IMR-90 (cell line): ENCODE measurements at places on chromosomes 7 and 10.

- peak; percentile 18 for DNase-seq
Measured at GRCh38 chr10:90849956-90850749, 7.7 kb downstream of the HTR7 start.

- DNase-seq, result no peak
Measured at GRCh38 chr7:371779-372545, 82.0 kb downstream of the FOXL3 start.

GRCh38 chr7:154857728-154858681, 144.9 kb downstream of the PAXIP1 start:
- DNase-seq, result no peak

- no peak for DNase-seq
Measured at GRCh38 chr7:17709127-17709526, 231.2 kb downstream of the SNX13 start.

GRCh38 chr10:97644936-97645335, 4.5 kb downstream of the PI4K2A start:
- DNase-seq, result no peak

- no peak for DNase-seq
Measured at GRCh38 chr10:15879663-15880062, 19.4 kb upstream of the MINDY3 start.

DNA sequence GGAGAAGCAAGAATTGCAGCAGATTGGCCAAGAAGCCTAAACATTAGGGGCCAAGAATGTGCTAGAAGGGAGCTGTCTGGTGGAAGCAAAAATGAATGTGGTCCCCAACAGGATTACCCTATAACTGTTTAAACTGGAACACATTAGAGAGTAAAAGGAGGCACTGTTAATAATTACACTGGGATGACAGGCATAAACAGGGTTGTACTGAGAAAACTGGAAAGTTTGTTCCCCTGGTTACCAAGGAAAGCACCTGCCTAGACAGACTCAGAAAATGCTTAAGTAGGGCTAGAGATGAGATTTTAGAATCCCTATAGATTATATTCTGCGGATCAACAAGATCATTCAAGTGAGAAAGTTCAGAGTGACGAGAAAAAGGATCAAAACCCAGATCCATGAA, 100.8 kb downstream of the CTTNBP2 start:
- DNase-seq, result no peak

DNA sequence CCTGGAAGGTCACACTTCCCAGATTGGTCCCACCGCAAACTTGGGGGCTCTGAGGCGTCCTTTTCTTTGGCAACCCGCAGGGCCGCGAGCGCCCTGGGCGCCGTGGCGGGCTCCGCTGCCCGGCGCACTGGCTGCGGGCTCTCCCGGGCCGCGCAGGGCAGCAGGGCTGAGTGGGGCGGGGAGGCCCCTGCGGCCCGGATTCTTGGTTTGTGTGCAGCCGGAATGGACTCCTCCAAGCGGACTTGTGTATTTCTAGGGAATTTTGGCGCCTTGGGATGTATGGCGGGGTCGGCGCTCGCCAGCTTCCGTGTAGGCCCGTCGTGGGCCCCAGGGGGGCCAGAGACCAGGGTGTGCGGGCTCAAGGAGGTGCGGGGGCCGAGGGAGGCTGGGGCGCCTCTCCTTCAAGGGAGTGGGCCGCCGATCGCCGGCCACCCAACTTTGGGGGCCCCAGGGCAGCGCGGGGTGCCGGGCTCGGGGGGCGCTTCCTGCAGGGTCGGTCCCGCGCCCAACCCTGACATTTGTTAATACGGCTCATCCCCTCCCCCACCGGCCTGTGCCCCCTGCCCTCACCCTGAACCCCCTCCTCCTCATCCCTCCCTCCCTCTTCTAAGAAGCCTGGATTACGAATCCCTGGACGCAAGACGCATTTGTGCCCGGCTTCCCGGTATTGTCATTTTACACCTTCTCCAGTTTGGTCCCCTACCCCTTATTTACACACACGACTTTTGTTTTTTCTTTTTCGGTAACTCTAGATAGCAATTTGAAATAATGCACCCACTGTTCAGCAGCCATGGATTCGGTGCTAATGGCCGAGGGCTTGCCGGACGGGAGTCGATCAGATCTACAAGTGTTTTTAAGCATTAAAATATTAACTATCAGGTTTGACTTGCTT, 2.5 kb downstream of the TCF7L2 start:
- DNase-seq, result peak; percentile 38

GRCh38 chr10:126227762-126228134, 160.5 kb downstream of the ADAM12 start:
- DNase-seq, result peak; percentile 75

- no peak for DNase-seq
Measured at GRCh38 chr7:74362266-74362665, 73.1 kb downstream of the CLIP2 start.

DNA sequence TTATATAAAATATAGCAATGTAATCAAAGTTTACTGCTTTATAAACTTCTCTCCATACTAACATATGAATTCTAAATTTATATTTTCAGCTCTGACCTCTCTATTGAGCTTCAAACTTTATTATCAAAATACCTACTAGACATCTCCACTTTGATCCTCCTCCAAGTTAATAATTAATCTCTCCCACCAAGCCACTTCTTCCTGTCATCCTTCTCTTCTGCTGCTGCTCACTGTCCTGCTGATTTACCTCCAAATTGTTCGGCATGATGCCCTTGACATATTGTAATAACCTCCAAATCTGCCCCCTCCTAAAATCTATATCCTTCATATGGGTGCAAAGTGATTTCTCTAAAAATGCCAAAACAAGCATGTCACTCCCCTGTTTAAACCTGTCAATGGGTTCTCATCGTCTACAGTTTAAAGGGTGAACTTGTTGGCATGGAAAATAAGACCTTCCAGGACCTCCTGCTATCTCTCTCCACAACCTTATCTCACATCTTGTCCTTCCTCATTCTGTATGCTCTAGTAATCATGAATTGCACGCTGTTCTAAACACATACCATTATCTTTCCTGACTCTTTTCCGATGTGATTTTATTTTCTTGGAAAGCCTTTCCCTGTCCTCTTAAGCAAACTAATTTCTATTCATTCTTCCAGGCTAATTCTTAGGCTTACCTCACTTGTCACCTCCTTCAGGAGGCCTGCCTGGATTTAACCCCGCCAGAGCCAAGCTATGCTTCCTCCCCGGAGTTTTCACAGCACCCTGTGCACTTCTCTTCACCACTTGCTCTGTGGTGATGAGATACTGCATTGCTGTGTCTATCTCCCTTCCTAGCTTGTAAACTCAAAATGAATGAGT, 52.1 kb upstream of the STK17A start:
- no peak for DNase-seq

DNA sequence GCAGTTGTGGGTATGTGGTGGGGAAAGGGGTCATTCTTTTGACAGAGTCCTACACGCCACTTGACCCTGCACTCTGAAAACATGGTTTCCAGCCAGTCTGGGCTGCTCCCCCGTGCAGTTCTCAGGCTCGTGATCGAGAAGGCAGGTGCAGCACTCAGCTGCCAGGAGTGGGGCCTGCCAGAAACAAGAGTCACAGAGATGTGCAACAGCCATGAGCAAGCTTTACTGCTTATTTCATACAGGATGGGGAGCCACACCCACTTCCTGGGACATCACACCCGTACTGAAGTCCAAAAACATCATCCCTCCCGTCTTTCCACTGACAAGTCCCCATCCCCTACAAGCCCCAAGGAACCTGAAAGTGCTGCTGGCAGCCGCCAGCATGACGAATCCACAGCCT, 9.3 kb downstream of the ATG9B start:
- DNase-seq, result no peak

DNA sequence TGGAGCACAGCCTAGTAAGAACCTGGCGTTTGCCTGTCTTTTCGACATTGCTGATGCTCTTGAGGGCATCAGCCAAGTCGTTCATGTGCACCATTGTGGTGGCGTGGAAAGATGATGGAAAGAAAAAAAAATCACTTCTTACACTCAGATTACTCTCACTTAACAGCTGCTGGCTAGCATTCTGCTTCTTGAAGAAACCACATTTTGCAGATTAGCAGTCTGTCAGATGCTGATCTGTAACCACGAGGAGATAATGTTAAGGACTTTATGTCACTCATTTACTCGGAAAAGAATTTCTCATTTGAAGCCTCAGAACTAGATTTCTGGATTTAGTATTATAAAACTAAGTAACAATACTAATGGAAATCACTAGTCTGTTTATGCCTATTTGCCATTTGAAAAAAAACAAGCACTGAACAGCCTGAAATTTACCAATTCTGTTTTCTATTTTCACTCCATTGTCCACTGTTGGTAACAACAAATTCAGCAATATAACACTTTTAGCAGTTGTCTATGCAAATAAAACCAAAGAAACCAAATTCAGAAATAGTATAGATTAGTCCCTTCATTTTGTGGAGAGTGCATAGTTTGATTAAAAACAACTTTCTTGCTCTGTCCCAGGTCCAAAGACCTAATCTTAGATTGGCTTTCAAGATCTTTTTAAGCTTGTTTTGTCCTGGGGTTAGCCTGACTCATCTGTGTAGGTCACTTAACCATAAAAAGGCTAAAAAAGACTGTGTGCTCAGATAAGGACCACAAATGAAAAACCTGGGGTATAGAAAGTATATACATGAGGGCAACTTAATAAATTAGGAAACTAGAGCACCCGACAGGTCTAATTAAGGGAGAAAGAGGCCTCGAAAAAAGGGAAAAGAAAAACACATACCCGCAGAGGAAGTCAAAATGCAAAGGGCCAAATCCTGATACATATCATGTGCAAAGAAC, 67.5 kb downstream of the NT5C2 start:
- DNase-seq, result peak; percentile 19

- no peak for DNase-seq
Measured at GRCh38 chr10:7763929-7764328, 23.9 kb downstream of the KIN start.

DNA sequence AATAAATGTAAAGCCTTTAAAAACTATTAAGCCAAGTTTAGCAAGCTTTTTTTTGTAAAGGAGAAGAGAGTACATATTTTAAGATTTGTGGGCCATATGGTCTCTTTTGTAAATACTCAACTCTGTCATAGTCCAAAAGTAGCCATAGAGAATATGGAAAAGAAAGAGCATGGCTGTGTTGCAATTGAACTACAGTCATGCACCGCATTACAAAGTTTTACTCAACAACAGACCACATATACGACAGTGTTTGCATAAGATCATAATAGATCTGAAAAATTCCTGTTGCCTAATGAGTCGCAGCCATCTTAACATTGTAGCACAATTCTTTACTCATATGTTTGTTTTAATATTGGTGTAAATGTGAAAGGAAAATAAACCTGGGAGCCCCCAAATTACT, 440.8 kb downstream of the HTR7 start:
- DNase-seq, result peak; percentile 90

- no peak for DNase-seq
Measured at GRCh38 chr10:24854256-24854655, 98.2 kb downstream of the PRTFDC1 start.

DNA sequence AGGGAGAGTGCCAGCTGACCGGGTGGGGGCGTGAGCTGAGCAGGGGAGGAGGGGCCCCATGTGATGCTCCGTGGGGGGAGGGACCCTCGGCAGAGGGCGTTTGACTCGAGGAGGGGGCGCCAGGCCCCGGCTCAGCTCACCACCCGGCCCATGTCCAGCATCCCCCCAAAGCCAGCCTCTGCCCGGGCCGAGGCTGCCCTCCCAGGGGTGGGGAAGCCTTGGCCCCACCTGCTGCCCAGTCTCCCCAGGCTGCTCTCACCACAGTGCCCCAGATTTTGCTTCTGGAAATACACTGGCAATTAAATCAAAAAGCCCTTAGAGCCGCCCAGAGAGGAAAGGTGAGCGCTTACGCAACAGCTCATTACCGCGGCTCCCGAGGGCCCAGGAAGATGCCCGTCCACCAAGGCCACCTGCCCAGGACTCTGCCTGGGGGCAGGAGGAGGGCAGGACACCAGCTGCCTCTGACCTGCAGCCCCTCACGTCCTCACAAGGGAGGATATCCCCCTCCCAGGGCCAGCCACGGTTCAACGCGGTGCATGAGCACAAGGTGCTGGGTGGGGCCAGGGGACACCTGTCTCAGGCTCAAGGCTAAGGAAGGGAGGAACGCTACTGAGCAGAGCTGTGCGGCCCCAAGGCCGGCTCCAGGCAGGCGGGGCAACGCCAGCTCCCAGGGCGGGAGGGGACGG, 70.0 kb upstream of the INPP5A start:
- DNase-seq, result no peak

- no peak for DNase-seq
Measured at GRCh38 chr7:154569916-154570315, 433.0 kb downstream of the PAXIP1 start.

- DNase-seq, result no peak
Measured at GRCh38 chr7:67858931-67859330, 862.3 kb downstream of the TYW1 start.

DNA sequence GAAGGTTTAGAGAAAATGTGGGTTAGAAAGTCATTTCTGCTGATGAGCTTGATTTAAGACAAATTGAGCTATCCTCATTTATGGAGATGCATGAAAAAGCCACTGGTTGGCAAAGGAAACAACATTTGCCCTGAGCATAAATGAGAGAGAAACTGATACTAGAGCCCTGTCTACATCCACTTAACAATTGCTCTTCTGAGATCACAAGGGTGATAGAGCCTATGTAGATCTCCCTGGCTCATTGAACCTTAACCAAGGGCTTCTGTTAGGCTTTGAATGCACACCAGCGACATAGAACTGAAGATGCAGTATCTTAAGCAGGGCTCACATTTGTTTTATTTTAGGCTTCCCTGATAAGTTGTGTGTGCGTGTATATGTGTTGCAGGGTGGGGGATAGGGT, 35.0 kb downstream of the GPR141 start:
- DNase-seq, result no peak

DNA sequence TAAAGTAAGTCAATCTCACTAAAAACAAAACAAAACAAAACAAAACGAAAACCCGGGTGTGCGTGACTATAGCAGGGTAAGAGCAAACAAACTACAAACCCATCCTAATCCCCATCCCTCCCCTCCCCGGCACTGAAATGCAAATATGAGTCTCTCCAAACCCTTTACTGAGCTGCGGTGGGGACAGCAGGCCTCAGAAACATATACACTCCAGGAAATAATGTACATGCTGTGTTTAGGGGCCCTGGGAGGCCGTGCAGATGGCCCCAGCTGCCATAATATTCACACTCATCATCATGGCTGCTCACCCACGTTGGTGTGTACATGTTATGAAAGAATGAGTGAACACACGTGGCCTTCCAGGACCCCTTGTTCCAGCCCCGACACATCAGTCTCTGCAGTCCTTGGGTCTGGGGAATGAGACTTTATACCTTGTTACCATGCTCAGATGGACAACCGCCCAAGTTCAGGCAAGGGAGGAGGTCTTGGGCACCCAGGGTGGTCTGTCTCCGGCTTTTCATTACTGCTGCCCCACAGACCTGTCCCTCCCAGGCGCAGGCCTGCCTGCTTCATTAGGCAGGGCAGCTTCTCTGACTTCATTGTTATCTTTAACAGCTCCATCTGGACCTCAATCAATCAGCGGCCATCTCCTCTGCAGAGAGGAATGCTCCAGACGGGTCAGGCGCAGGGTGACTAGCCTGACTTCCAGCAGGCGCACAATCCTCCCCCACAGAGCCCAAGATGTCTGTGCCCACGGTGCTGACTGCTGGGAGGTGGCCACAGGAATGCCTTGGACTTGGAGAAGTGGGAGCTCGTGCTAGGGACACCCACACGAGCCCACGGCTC, 20.6 kb downstream of the HSPA12A start:
- DNase-seq, result peak; percentile 78

GRCh38 chr7:133303931-133304330, 51.1 kb downstream of the EXOC4 start:
- no peak for DNase-seq

- DNase-seq, result peak; percentile 38
Measured at GRCh38 chr7:66296557-66296956, 91.4 kb downstream of the TPST1 start.
